ENCODE measurements at places on chromosomes 2 and 18. TPM values are rescaled to one million over a fixed set of nuclear protein-coding genes. Genes with fewer than 3 reads are reported as not detected.

The ERBB4 gene
- 0.10 TPM for total RNA-seq

The PKDCC gene
- total RNA-seq = 2.1 TPM

The CTLA4 gene
- total RNA-seq = not detected

The GPR75 gene
- total RNA-seq = not detected

The EFHD1 gene
- not detected for total RNA-seq

The DUSP19 gene
- total RNA-seq = 10.3 TPM

The LIMS4 gene
- not detected for total RNA-seq

The UGT1A9 gene
- 127 TPM for total RNA-seq

The PRKAG3 gene
- total RNA-seq = not detected

The HOXD10 gene
- 4.3 TPM for total RNA-seq

The NFATC1 gene
- total RNA-seq = 1.7 TPM

The MAP3K19 gene
- not detected for total RNA-seq

The SETBP1 gene
- total RNA-seq = 0.38 TPM

The SLC14A1 gene
- total RNA-seq = not detected
